ENCODE measurements at places on chromosomes 4 and X. TPM values are rescaled to one million over a fixed set of nuclear protein-coding genes. Genes with fewer than 3 reads are reported as not detected.
A peak's percentile ranks its signal among the peaks of the same experiment; 100 is the strongest.

- DNase-seq = no peak
These were observed 56.0 kb downstream of the MAGEB10 start for GRCh38 chrX:27863809-27864208.

DNA sequence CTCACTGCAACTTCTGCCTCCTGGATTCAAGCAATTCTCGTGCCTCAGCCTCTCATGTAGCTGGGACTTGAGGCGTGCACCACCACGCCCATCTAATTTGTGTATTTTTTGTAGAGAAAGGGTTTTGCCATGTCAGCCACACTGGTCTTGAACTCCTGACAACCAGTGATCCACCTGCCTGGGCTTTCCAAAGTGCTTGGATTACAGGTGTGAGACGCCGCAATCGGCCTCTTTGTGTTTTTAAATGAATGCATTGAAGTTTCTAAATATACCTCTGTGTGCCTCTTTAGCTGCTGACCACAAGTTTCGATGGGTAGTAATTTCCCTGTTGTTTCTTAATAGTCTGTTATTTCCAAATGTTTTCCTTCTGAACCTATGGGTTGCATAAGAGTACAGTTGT, 765.3 kb upstream of the GRIA3 start:
- DNase-seq = no peak

DNA sequence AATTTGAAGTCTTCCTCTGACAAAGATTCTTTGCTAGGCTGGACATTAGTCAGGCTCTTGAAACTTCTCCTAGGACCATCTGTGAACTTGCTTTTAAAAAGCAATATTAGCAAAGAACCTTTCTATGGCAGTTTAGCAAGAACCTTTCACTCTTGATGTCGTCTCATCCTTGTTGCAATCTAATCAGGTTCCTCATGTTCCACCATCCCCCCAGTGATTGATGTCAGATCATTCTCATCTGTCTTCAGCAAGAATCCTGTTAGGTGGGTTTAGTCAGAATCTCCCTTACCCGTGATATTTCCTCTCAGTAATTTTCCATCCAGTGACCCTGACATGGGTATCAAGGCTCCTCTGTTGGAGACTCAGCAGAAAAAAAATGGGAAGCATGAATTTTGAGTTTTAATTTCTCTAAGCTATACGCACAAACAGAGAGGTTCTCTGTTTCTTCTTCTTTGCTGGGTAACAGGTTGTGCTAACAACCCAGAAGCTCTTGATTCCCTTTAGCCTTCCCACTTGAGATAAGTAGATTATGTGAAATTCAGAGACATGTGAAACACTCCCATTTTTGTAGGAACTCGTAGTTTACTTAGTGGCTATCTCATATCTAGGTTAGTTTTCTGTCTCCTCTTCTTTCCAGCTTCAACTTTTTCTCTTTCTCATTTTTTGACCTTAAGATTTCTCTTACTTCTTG, 507.4 kb downstream of the C4orf33 start:
- no peak for DNase-seq

Gene TASL
- not detected for total RNA-seq

- no peak for DNase-seq
These were observed 403.9 kb downstream of the PCDH7 start for GRCh38 chr4:31124008-31124585.

GRCh38 chrX:124476562-124476961, 130.2 kb downstream of the SH2D1A start:
- no peak for DNase-seq

DNA sequence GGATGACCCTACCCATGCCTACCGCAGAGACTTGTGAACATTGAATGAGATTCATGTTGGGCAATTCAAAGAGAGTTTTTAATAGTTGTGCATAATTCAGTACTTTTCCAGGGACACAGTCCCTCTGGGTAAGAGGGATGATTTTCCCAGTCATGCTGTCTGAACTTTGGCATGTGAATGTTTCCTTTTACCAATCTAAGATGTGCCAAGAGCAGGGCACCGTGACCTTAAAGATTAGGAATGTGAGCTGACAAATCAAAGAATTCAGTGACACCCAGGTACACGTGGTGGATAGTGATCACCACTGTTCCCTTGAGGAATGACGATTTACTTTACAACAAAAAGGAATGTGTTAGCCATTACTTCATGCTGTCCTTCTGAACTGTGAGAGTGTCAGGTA, 515.6 kb downstream of the PPARGC1A start:
- DNase-seq = no peak

DNA sequence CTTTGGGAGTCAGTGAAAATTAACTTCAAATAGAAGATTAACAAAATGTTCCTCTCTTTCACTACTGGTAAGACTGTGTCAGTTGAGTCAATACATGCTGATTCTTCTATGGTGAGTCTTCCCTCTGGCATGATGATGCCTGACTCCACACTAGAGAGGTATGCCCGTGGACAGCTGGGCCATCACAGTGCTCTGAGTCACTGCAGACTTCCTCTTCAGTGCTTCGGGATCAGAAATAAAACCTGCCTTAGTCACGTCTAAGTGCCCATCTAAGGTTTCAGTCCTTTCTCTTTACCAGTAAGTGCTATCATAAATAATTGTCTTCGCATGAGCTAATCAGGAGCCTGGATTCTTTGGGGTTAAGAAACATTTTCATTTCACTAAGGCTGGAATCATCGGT, 1.6 kb upstream of the ASB5 start:
- DNase-seq = peak; percentile 94

GRCh38 chrX:118373538-118373937, 27.6 kb downstream of the WDR44 start:
- DNase-seq = no peak

GRCh38 chr4:83075311-83076095, 39.0 kb downstream of the PLAC8 start:
- DNase-seq = no peak

DNA sequence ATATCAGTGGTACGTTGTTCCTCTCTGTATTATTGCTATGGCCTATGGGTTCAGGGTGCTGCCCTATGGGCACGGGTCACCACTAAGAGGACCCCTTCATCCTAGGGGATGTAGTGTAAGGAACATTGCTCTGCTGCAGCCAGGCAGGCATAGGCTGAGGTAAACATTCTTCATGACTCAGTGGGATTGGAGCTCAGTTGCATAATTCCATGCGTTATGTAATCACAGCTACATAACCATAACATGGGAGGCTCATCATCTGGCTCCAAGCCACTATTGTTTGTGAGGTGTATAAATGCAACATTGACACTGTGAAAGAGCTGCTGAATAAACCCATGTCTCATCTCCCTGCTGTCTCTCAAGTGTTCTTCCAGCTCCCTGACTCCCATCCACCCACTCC, 375.2 kb downstream of the MAGEE1 start:
- DNase-seq = no peak

Measured in SJSA1 (cell line).